ENCODE measurements at places on chromosomes 5 and 9. TPM values are rescaled to one million over a fixed set of nuclear protein-coding genes. Genes with fewer than 3 reads are reported as not detected.

The UGT3A1 gene
- not detected for total RNA-seq

The GFRA3 gene
- total RNA-seq = 9.7 TPM

The CD72 gene
- 1.4 TPM for total RNA-seq

- H3K27me3 ChIP-seq = no peaks in the 10 kb centered on the region
- peaks cover 20% of the 10 kb centered on the region for H3K36me3 ChIP-seq
- no peak overlapping the region for H3K27ac ChIP-seq
- DNase-seq = no peak
- no peaks in the 10 kb centered on the region for H3K4me1 ChIP-seq
Measured at GRCh38 chr9:21931428-21931827, 62.8 kb downstream of the CDKN2A start.

DNA sequence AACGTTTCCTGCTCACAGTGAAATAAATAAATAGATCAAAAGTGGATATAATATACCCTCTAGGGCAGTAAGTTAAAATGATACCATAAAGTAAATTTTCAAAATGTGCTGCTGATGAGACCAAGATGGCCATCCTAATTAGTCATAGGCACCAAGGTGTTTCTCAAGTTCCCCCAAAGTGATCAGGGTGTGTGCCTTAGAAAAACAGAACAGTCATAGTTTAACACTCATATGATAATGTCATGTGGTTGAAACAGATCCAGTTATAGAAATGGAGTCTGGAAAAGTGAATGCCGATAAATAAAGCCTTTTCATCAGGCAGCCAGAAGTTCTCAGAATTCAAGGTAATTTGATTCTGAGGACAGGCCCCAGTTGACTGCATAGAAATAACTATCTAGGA lies 161.5 kb upstream of the CDKN2B start:
- H3K27me3 ChIP-seq = no peaks in the 10 kb centered on the region
- H3K27ac ChIP-seq = no peak overlapping the region
- DNase-seq = no peak
- H3K4me3 ChIP-seq = no peak overlapping the region
- no peaks in the 10 kb centered on the region for H3K36me3 ChIP-seq

DNA sequence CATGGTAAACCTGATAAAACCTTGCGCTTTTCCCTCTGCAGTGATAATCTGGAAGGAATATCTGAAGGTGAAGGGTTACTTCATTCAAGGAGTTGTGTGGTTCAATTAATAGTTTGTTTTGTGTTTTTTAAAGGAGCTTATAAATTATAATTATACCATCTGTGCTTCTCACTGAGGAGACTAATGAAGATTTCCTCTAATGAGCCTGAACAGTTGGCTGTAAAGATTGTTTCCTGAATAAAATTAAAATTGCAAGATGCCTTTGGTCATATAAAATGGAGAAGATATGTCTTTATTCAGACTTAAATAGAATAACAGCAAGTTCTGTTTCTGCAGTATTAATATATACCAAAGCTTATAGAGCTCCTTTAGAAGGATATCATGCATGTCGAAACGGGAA lies 59.9 kb downstream of the GAPVD1 start:
- H3K27ac ChIP-seq = no peak overlapping the region
- no peaks in the 10 kb centered on the region for H3K27me3 ChIP-seq
- no peak for DNase-seq
- H3K4me3 ChIP-seq = no peak overlapping the region
- peaks cover 25% of the 10 kb centered on the region for H3K36me3 ChIP-seq

GRCh38 chr5:151464101-151464500 lies 16.7 kb downstream of the SLC36A1 start:
- H3K27me3 ChIP-seq = no peaks in the 10 kb centered on the region
- H3K36me3 ChIP-seq = peaks cover 8% of the 10 kb centered on the region
- no peaks in the 10 kb centered on the region for H3K4me1 ChIP-seq
- H3K4me3 ChIP-seq = no peak overlapping the region
- no peak overlapping the region for H3K27ac ChIP-seq

GRCh38 chr5:4015709-4016108 lies 420.1 kb downstream of the IRX1 start:
- H3K4me3 ChIP-seq = no peak overlapping the region
- no peak for DNase-seq

DNA sequence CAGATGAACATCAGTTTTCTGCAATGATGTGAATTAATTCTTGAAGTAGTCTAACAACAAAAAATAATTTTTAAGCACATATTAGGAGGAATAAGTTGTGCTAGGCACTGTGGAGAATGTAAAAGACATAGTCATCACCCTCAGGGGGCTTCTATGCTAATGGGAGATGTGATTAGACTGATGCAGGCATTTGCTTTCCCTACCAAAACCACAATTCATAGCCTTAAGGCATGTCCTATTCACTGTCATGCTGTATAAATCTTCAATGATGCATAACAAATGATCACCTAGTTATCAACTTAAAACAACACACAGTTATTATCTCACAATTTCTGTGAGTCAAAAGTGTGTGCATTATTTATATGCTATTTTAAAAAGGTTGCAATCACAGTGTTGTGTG lies 422.6 kb downstream of the MAN2A1 start:
- H3K36me3 ChIP-seq = no peaks in the 10 kb centered on the region
- H3K4me3 ChIP-seq = no peak overlapping the region

- no peak overlapping the region for H3K4me3 ChIP-seq
- DNase-seq = peak; percentile 79
- no peaks in the 10 kb centered on the region for H3K36me3 ChIP-seq
- H3K27ac ChIP-seq = no peak overlapping the region
Measured at GRCh38 chr9:124126648-124127646, 115.4 kb downstream of the LHX2 start.

Measured in neural crest cell (in vitro differentiated cells).